Pulmonary artery endothelial cell (primary cell): ENCODE measurements at places on chromosomes 5 and 9. TPM values are rescaled to one million over a fixed set of nuclear protein-coding genes. Genes with fewer than 3 reads are reported as not detected.
A peak's percentile ranks its signal among the peaks of the same experiment; 100 is the strongest.

GRCh38 chr9:114497727-114498382, 7.4 kb downstream of the WHRN start:
- DNase-seq, result no peak

DNA sequence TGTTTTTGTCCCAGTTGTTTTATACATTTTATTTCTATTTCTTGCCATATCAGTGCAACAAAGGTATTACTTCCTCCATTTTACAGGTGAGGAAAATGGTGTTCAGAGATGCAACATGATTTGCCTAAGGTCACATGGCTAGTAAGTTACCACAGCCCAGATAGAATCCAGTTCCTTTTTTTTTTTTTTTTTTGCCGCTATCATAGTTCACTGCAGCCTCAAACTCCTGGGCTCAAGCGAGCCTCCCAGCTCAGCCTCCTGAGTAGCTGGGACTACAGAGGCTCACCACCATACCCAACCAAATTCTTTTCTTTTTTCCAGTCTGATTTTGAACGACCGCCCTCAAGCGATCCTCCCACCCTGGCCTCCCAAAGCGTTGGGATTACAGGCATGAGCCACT, 480 bp upstream of the CCDC69 start:
- DNase-seq, result no peak

Gene MRPS27
- 96.2 and 108 TPM in 2 replicates for total RNA-seq

DNA sequence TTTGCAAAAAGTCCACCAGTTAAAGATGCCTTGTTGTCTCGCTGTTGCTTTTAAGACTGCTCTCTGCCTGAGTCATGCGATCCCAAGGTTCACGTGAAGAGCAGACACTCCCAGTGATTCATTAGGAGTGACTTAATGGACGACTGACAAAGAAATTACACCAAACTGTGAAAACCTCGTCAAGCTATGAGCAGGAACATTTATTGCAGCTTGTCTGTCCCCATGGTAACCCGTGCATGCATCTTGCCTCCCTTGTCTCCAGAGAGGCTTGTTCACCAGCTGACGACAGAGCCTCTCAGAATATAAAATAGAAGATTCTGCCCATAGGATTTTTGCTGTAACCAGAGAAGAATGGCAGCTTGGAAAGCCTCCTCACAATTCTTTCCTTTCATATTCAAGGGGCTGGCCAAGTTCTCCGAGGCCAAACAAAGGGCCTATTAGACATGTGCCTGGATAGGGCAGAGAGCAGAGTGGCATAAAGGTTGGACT, 352.7 kb downstream of the SPOCK1 start:
- peak; percentile 13 for DNase-seq
